ENCODE measurements at places on chromosomes 4 and X.

DNA sequence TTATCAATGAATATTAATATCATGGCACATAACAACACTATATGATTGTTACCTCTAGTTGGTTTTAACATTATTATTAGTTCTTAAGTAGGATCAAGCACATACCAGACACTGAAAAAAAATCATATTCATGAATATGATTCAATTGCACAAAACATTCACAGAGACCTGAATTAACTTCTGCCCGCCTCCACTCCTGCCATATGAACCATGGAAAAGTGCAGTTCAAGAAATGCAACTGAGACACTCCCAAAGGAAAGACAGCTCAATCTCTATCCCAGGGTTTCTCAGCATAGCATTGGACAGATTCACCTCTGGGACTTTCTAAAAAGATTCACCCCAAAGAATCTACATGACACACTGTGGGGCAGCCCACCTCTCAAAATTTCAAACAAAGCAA, 103.5 kb upstream of the KCNIP4 start:
- no peak for DNase-seq

DNA sequence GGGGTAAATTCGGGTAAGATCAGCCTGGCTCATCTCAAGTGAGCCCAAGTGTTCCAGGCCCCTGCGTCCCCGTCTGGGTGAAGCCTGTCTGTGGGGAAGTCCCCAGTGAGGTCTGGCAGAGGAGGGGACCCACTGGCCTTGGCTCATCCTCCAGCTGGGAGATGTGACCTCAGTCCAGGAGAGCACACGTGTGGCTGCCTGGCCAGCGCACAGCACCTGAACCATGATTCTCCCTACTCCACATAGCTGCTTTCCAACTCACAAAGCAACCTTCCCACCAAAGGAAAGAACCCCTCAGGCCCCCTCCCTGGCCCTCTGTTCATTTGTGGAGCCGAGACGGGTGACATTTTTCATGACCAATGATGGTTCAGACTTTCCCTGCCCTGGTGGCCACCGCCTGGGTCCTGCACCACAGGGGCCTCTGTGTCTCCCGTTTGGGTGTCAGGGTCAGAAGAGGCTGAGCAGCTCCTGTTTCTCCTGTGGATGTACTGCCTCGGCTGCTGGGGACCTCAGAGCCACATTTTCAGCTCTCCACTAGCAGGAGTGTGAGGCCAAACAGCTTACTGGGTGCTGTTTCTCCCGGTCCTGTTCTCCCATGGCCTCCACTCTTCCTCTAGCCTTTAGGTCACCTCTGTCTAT, 111.4 kb downstream of the CPZ start:
- DNase-seq = no peak

GRCh38 chrX:40109288-40110008, 11.7 kb upstream of the BCOR start:
- peak; percentile 30 for DNase-seq

GRCh38 chr4:51894059-51894645, 51.2 kb downstream of the DCUN1D4 start:
- DNase-seq = no peak

DNA sequence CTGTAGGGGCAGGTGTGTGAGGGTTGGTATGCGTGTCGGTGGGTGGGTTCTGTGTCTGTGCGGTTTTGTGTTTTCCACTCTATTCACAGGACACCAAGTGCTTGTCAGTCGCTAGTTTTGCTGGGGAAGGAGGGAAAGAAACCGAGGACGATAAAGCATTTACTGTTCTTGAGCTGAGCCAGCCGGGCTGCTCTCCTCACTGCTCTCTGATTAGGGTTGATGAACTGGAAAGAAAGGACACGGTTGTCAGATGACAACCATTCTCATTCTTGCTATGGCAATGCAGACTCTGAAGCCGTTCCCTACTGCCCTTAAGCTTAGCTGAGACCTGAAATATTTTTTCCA, 832 bp downstream of the EGFL6 start:
- DNase-seq = no peak

GRCh38 chr4:111937368-111937767, 207.9 kb upstream of the FAM241A start:
- DNase-seq = no peak

- no peak for DNase-seq
Observed at GRCh38 chr4:185656467-185656931, 121.2 kb upstream of the PDLIM3 start.

DNA sequence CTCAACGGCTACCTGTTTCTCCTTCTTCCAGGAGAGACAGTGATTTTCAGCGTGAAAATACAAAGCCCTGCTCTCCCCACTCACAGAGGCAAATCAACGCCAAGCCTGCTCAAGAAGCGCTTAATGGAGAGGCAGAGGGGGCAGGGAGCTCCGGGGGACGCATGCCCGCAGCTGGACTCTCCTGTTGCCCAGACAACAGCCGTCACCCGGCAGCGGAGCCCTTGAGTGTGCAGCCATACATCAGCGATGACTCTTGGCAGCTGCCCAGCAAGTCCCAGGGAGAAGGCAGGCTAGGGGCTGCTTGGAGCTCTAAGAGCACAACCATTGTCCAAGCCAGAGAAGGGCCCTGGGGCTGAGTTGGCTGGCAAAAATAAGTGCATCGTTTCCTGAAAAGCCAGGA, 71.0 kb upstream of the AFAP1 start:
- DNase-seq = no peak

DNA sequence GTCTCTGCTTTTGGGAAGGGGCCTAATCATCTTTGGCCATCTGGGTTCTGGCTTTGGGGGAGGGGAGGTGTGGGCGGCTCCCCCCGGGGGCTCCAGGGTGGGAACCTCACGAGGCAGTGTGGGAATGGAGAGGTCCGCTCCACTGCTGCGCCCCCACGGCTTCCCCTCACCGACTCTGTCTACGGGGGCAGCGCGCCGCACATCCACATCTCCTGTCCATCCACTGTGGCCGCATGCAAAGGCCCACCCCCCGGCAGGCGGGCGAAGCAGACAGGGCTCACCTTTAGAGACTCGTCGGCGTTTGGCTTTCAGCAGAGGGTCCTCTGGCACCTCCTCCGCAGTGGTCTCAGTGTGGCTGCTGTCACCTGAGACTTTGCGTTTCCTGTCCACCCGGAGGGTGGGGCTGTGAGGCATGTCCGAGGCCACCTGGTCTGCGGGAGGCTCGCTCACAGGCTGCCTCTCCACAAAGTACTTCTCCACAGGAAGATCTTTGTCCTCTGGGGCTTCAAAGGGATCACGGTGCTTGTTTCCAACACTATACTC, 33.6 kb downstream of the BCOR start:
- DNase-seq = no peak

DNA sequence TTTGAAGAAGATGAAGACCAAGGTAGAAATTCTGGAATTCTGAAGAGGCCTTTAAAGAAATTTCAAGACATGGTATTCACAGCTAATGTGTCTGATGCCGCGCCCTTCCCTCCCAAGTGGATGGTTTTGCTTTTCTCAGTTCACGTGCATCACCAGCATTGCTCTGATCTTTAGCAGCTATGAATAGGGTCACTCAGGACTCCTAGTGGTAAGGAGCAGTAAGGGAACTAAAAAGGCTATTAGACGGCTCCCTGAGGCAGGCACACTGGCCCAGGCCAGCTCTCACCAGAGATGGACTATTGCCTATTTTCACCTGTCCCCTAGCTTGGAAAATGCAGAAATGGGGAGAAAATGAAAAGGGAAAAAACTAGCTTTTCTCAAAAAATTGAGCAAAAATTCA, 447.5 kb upstream of the RASGEF1B start:
- DNase-seq = peak; percentile 11

- peak; percentile 5 for DNase-seq
Observed at GRCh38 chrX:78555401-78555980, 103.6 kb downstream of the RTL3 start.

GRCh38 chrX:52078131-52078530, 9.1 kb upstream of the MAGED4B start:
- DNase-seq = no peak

DNA sequence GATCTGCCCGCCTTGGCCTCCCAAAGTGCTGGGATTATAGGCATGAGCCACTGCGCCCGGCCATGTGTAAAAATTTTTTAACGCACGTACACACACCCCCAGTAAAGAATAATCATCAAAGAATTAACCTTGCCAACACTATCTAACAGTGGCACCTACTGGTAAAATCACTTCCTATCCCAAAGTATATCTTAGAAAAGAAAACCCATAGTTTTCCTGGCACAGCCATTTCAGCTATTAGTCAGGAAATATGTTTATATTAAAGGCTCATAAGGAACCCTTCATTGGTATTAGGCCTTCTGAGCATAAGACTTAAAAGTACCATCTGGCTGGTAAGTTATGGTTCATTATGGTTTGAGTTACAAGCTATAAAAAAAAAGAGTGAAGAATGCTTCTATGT, 14.1 kb downstream of the S100G start:
- DNase-seq = no peak

DNA sequence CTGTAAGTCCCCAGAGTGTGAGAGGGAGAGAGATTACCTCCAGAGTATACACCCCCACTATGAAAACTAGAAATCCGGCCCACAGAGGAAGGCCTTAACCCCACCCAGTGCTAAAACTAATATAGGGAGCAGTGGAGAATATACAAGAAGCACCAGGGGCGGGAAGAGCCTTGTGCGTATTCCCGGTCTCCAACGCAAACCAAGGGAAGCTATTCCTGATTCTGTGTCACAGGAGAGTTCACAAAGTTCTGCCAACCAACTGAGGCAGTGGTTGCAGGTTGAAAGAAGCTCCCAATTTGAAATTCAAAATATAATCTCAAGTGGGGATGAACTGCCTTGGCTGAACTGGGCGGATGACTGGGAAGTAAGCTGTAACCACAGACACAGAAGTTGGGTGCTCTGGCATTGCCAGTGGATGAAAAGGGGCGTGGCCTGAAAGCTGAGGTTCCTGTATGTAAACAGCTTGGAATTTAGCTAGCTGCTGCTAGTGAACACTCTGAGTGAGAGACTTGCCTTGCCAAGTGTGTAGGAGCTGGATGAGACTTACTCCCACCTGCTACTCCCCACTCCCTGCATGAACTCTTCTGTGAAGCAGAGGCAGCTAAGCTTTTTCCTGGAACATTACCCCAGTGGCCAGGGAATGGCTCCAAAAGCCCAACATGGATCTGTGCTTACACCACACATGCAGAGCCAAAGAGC, 32.7 kb downstream of the ELF2 start:
- DNase-seq = no peak

DNA sequence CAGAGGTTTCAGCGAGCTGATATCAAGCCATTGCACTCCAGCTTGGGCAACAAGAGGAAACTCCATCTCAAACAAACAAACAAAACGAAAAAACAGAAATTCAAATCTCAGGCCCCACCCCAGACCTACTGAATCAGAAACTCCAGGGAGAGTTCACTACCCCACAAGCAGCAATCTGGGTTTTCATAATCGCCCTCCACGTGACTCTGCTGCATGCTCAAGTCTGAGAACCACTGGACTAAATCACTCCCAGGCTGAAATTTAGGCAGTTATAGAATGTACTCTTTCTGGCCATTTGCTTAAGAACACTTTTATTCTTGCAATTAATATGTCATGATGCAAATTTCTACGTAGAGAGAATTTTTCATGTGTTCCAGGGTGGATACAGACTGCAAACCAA, 287.3 kb downstream of the USP46 start:
- DNase-seq = no peak

DNA sequence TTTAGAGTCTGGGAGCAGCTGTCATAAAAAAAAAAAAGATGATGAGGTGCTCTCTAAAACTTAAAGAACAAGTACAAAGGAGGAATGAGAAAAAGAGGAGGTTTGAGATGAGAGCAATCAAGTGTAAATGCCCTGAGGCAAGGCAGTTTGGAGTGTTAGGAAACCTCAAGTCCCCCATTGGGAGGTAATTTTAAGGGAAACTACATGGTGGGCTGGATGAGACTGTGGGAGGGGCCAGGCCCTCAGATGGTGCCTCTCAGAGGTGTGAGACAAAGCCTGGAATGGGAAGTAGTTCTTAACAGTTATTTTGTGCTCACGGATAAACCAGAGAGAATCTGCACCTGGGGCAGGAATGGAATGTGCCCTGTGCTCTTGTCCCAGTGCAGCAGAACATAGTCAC, 1.9 kb upstream of the MAGEB3 start:
- no peak for DNase-seq

DNA sequence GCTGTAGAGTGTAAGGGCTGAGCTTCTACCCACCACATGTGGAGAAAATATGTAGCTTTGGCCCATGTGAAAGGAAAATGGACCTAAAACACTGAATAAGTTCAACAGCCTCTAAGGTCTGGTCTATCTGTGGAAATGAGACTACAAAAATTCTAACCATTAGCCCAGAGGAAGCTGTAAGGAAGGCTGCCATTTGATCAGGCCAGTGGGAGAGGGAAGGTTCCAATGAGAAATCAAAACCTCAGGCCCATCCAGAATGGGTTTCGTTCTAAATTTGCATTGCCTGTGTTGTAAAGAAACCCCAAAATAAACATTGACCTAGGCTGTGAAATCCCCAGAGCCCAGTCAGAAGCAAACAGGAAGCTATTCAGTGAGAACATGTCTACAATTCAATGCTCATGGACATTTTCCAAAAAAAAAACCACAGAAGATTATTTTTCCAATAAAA, 320.4 kb upstream of the SLC7A11 start:
- DNase-seq = no peak

- DNase-seq = peak; percentile 24
Observed at GRCh38 chrX:31423609-31424189, 351.9 kb upstream of the FTHL17 start.

DNA sequence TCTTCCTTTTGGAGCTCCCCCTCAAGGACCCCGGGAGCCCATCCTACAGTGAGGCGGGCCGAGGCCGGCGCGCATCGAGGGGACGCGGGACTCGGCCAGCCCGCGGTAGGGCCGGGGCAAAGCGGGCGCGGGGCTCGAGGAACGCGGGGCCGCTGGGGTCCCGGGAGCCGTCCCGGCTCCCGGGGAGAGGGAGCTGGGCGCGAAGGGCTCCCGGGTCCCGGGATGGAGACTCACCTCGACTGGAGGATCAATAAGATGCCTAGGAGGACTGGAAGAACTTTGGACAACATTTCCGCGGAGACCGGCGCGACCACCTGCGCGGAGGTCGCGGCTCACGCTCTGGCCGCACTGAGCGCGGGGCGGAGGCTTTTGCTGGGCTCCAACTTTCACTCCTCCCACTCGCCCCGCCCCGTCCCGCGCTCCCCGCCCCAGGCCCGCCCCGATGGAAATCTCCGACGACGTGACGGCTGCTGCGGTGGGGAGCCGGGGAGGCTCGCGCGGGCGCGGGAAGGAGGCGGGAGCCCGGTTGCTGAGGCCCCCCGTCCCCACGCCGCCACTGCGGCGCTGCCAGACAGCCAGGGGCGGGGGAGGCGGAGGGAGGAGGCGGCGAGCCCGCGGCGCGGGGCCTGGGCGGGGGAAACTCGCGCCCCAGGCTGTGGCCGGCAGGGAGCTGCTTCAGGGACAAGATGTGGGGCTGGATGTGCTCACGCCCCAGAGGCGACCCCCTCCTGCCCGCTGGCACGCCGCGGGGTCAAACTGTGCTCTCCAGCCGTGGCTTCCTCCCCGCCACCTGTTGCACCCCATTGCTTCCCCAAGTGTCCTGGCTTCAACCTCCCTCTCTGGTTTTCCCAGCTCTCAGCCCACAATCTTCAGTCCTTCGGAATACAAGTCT, at the start of gene GABRE:
Gene GABRE, minus strand, starts transcription at position 341 of the 892 bp plus-strand sequence. Its CDS starts 51 bp downstream, at position 290.
- no peak for DNase-seq

All from activated CD4-positive, alpha-beta T cell treated with anti-CD3 and anti-CD28 coated beads, Interleukin-2, amount 50 U/mL, for 16 hours (primary cell).